ENCODE measurements at places on chromosomes 7 and 10. TPM values are rescaled to one million over a fixed set of nuclear protein-coding genes. Genes with fewer than 3 reads are reported as not detected.

ICA1 gene
- 23.8 TPM for total RNA-seq

HYAL4 gene
- 0.20 TPM for total RNA-seq

C10orf71 gene
- not detected for total RNA-seq

OR2A12 gene
- not detected for total RNA-seq

OR13A1 gene
- not detected for total RNA-seq

Measured in pulmonary artery endothelial cell (primary cell).